ENCODE measurements at places on chromosomes 16 and 17.

DNA sequence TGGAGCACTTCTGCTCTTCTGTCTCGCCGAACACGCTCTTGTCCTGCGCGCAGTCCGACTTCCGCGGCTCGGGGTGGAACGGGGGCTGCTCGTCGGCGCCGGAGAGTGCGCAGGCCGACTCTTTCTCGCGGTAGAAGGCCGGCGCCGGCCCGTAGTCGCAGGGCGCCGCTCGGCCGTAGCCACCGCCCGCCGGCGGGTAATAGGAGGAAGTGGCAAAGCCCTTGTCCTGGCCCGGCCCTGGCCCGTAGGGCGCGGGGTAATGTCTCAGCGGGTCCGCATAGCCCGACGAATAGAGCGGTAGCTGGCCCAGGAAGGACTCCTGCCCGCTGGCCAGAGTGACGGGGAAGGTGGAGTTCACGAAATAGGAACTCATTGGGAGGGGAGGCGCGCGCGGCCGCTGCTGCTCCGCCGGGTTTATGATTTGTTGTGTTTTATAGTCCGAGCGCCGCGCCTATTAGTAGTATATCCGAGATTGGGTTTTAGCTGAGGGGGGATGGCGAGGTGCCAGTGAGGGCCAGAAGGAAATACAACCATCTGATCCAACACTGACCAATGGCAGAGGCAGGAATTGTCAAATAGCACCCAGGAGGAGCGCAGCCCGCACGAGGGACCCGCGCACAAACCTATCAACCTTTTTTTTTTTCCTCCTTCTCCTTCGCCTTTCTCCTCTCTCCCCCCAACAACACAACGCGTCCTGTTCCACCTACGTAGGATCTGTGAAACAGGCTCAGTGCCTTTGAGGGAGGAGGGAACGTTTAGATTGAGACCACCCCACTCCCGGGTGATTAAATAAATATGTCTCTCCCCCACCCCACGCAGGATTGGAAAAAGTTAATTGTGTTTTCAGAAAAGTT is 4.4 kb upstream of the HOXB5 start:
- DNase-seq: no peak

DNA sequence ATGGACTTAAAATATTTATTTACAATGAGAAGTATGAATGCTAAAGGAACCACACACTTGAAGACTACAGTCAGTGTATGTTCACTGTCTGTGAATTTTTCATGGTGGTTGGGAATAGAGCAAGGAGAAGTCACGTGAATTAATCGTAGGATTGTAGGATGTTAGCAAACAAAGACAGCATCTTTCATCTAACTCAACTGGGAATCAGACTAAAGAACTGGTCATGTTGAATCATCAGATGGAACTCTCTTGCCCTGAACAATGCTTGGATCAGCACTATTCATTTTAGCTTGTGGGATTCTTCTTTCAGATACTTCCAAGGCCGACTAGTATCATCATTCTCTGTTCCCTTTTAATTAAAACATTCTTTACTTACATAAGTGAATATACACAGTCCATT is 18.1 kb downstream of the KCNJ2 start:
- no peak for DNase-seq

DNA sequence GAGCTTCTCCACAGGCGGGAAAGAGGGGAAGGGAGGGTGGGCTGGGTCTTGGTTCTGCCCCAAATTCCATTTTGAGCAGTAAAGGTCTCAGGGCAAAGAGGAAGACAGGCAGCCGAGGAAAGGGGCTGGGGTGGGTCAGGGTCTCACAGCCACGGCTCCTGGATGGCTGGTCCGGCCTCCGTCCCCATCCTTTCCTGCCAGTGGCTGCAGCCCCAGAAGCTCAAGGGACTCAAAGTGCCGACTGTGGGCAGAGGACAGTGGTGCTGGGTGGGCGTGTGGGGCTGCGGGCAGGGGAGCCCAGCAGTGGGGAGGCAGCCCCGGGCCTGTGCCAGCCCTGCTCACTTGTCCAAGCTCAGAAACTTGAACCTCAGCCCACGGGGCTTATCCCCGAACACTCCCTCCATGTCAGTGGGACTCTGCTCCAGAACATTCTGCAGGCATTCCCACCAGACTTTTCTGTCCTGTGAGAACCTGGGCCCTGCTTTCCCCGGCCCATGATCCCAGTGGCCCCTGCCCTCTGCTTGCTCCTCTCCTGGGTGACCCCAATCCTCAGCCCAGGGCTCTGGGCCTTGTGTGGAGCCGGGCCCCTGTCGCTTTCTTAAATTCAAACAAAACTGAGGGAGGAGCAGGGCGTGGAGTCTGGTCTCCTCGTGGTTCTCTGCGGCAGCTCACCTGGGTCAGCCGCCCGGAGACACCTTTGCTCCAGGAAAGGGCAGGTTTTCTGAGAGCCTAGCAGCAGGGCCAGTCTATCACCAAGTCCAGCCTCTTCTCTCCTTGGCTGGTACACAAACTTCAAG is 117.8 kb upstream of the METRNL start:
- DNase-seq: no peak

- DNase-seq: no peak
Measured at GRCh38 chr16:10851512-10851911, 25.5 kb upstream of the CIITA start.

- DNase-seq: no peak
Measured at GRCh38 chr17:65727246-65727645, 165.8 kb upstream of the AXIN2 start.

DNA sequence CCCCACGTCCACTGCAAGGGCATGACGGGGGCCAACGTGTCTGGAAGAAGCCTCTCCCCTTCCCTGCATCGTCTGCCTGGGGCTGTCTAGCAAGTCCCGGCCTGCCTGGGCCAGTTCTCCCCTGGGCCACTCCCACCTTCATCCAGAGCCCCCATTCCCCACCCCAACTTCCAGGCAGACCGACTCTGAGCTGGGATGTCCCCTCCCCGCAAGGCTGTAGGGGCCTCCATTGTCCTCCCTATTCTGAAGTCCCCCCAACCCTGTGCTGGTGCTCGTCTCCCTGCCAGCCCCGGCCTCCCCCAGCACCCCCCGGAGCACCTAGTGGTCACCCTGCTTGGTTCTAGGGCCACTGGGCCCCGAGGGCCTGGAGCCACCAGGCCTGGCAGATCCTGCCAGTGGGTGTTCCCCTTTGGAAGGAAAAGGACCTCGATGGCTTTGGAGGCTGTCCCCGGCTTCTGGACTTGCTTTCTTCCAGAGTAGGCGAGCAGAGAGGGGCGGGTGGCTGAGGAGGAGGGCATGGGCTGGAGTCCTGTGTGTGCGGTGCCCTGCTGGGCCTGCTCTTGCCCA is 4.8 kb downstream of the GLIS2 start:
- no peak for DNase-seq

DNA sequence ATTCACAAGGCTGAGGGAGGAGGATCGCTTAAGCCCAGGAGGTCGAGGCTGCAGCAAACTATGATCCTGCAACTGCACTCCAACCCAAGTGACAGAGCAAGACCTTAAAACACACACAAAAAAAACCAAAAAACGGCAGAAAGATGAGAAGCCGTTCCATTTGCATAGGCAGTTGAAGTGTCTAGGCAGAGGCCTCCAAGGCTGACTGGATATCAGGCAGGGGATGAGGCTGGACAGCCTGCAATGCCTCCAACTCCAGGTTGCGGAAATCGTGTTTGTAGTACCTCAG is 2.0 kb upstream of the FBXL19 start:
- DNase-seq: no peak

GRCh38 chr17:31492880-31493655 is 101.6 kb downstream of the RAB11FIP4 start:
- DNase-seq: peak; percentile 73

DNA sequence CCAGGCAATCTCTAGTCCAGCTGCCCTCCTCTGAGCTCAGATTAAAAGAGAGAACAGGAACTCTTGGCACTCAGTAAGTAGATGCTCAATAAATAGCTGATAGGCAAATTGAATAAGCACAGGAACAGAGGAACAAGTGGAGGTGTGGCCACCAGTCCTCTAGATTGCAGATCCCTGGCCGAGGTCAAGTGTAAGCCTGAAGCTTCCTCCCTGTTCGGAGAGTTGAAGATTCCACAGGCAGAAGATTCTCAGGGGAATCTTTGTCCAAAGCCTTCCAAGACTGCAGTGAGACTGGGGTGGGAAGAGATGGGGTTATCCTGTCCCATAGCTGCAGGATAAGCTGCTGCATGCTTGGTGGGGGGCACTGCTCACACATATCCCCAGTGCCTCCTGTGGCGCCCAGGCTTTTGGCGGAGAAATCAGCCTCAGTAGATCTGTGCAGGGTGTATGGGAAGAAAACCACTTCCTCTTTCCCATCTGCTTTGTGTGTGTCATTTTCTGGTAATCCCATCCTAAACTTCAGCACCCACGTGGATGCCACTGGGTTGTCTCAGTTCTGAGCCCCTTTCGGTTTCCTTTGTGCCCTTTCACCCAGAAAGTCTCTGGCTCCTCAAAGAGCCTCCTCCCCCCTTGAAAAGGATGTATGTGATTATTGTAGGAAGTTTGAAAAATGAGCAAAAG is 12.1 kb downstream of the CD300A start:
- DNase-seq: no peak

DNA sequence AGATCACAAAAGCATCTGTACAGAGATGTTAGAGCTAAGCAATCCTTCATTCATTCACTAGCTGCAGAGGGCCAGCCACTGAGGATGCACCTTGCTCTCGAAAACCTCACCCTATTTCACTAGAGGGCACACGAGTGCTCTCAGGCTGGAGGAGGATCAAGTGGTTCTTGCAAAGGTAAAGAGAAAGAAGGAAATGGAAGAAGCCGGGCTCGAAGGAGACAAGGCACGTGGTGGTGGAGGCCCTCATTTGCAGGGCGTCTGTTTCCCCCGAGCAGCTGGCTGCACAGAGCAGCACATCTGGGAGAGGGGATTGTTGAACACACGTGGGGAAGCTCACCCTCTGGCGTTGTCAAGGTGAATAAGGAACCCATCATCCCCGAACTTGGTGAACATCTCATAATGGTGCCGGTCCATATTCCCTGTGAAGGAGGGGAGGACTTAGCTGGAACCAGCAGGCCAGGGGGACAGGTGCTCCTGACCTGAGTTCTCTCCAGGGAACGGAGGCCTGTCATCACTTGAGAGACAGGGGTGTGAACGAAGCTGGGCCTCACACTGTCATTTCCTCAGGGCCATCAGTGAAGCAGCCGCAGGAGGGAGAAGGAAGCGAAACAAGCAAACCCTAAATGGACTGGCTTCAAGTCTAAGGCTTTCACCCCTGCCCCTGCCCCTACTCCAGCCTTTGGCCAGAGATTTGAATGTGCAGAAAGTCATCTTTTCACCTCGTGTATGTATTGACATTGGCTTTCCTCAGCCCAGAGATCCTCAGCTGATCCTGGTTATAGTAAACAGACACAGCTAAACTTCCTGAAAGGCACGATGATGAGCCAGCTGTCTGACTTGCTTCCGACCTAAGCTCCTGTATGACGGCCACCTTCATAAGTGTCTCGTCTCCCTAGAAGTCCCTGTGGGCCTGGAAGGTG is 27.6 kb downstream of the PRKAR1A start:
- no peak for DNase-seq
